Activated T-helper 1 cell treated with anti-CD3 and anti-CD28 coated beads, Interleukin-12 subunit alpha, Interleukin-12 subunit beta, Interleukin-2, Interleukin-4 antibody, amounts not matched to agents 30 ng/mL and 10 ng/mL and 1 ng/mL, durations not matched to agents 14 hours and 24 hours and 36 hours (primary cell): ENCODE measurements at places on chromosomes 7 and 10. TPM values are rescaled to one million over a fixed set of nuclear protein-coding genes. Genes with fewer than 3 reads are reported as not detected.

- H3K27me3 ChIP-seq, result peaks cover 14% of the 10 kb centered on the region
- no peaks in the 10 kb centered on the region for H3K4me1 ChIP-seq
- no peak overlapping the region for H3K4me3 ChIP-seq
- H3K27ac ChIP-seq, result no peak overlapping the region
These were observed 745.0 kb downstream of the GRID1 start for GRCh38 chr10:85621562-85621961.

- no peaks in the 10 kb centered on the region for H3K27me3 ChIP-seq
- no peak overlapping the region for H3K27ac ChIP-seq
- no peaks in the 10 kb centered on the region for H3K4me1 ChIP-seq
- no peak overlapping the region for H3K4me3 ChIP-seq
- DNase-seq, result no peak
- no peaks in the 10 kb centered on the region for H3K36me3 ChIP-seq
These were observed 35.0 kb downstream of the HDAC9 start for GRCh38 chr7:18530224-18531179.

Gene GHRHR
- total RNA-seq, result not detected in 2 replicates

Gene PARP12
- total RNA-seq, result 62.0 and 63.7 TPM in 2 replicates

DNA sequence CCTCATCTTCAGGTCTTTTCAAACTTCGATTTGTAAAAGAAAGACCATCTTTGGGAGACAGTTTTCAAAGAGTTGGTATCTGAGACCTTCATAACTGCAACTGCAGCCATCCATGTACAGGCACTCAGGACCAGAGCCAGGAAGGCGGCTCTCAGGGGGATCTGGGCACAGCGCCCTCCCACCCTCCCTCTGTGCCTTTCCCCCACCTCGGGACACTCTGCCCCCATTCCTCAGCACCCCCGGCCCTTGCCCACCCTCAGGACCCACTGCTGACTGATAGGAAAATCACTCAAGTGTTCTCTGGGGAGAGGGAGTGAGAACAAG lies 143.6 kb downstream of the CUBN start:
- H3K27ac ChIP-seq, result no peak overlapping the region
- no peak for DNase-seq
- peaks cover 8% of the 10 kb centered on the region for H3K27me3 ChIP-seq
- no peaks in the 10 kb centered on the region for H3K36me3 ChIP-seq
- no peak overlapping the region for H3K4me3 ChIP-seq

DNA sequence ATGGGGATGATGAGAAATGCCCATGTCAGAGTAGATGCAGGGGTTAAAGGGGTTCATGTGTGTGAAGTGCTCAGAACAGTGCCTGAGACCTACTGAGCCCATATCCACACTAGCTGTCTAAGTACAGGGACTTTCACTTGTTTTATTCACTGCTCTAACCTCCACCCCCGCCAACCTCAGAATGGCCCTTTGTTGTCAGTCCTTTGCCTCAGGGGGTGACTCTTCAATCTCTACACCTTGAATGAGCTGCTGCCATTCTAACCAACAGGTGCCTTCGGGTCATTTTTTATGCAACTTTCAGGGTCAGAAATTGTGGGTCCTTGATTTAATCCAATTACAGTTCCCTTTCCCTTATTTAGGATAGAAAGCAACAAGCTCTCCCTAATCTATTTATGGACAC lies 26.2 kb downstream of the VSTM4 start:
- no peaks in the 10 kb centered on the region for H3K4me1 ChIP-seq
- no peak overlapping the region for H3K4me3 ChIP-seq
- H3K27ac ChIP-seq, result no peak overlapping the region
- no peaks in the 10 kb centered on the region for H3K36me3 ChIP-seq
- DNase-seq, result no peak

DNA sequence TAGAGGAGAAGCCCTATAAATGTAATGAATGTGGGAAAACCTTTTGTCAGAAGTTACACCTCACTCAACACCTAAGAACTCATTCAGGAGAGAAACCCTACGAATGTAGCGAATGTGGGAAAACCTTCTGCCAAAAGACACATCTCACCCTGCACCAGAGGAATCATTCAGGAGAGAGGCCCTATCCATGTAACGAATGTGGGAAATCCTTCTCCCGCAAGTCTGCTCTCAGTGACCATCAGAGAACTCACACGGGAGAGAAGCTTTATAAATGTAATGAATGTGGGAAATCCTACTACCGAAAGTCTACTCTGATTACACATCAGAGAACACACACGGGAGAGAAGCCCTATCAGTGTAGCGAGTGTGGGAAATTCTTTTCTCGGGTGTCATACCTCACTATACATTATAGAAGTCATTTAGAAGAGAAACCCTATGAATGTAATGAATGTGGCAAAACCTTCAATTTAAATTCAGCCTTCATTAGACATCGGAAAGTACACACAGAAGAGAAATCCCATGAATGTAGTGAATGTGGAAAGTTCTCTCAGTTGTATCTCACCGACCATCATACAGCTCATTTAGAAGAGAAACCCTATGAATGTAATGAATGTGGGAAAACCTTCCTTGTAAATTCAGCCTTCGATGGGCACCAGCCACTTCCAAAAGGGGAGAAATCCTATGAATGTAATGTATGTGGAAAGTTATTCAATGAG lies 18.9 kb downstream of the RBAK start:
- H3K4me3 ChIP-seq, result no peak overlapping the region
- no peak for DNase-seq
- peak overlapping the region; percentile 16 for H3K27ac ChIP-seq
